ENCODE measurements at places on chromosomes 4 and X. TPM values are rescaled to one million over a fixed set of nuclear protein-coding genes. Genes with fewer than 3 reads are reported as not detected.

TMEM144 gene
- not detected for total RNA-seq

MSANTD1 gene
- 0.44 TPM for total RNA-seq

DCAF4L1 gene
- 0.25 TPM for total RNA-seq

BMPR1B gene
- not detected for total RNA-seq

PGAM4 gene
- 1.5 TPM for total RNA-seq

VCX2 gene
- total RNA-seq: not detected

SSX2 gene
- not detected for total RNA-seq

GAGE12F gene
- not detected for total RNA-seq

GPR119 gene
- total RNA-seq: not detected

GRPR gene
- total RNA-seq: 0.13 TPM

SPATA4 gene
- total RNA-seq: not detected

BGN gene
- not detected for total RNA-seq

FRMPD3 gene
- total RNA-seq: not detected

FRG2 gene
- total RNA-seq: 0.10 TPM

KIAA1210 gene
- total RNA-seq: not detected

EMCN gene
- total RNA-seq: not detected

NDUFA1 gene
- total RNA-seq: 104 TPM

CNKSR2 gene
- 5.0 TPM for total RNA-seq

STBD1 gene
- total RNA-seq: 0.21 TPM

GUCY1B1 gene
- total RNA-seq: 0.08 TPM

C4orf51 gene
- not detected for total RNA-seq

MTNR1A gene
- total RNA-seq: not detected

F9 gene
- not detected for total RNA-seq

NAP1L2 gene
- 1.6 TPM for total RNA-seq

LINC00632 gene
- not detected for total RNA-seq

CT45A10 gene
- not detected for total RNA-seq

PSAPL1 gene
- total RNA-seq: not detected

PROM1 gene
- 0.29 TPM for total RNA-seq

IL2 gene
- total RNA-seq: 150 TPM

MMRN1 gene
- not detected for total RNA-seq

FABP2 gene
- total RNA-seq: not detected

SSX1 gene
- total RNA-seq: not detected

AFAP1 gene
- 18.1 TPM for total RNA-seq

LEF1 gene
- total RNA-seq: 46.5 TPM

PF4V1 gene
- total RNA-seq: not detected

ODAPH gene
- total RNA-seq: not detected

TRIM75 gene
- total RNA-seq: not detected

CCDC110 gene
- total RNA-seq: not detected

TMEM271 gene
- not detected for total RNA-seq

ADAMTS3 gene
- not detected for total RNA-seq

SMR3B gene
- not detected for total RNA-seq

AGA gene
- total RNA-seq: 17.1 TPM

CFP gene
- total RNA-seq: 1.3 TPM

RBM10 gene
- 68.1 TPM for total RNA-seq

SOWAHD gene
- 0.36 TPM for total RNA-seq

SYNPO2 gene
- total RNA-seq: 0.15 TPM

TBC1D8B gene
- 0.99 TPM for total RNA-seq

VCX3A gene
- not detected for total RNA-seq

FSTL5 gene
- total RNA-seq: not detected

CSAG3 gene
- not detected for total RNA-seq

PNCK gene
- total RNA-seq: not detected

MAGT1 gene
- 44.5 TPM for total RNA-seq

PDCL2 gene
- total RNA-seq: not detected

VEGFC gene
- not detected for total RNA-seq

TLR7 gene
- not detected for total RNA-seq

L1CAM gene
- 0.31 TPM for total RNA-seq

TMEM47 gene
- not detected for total RNA-seq

Data from activated CD8-positive, alpha-beta memory T cell treated with anti-CD3 and anti-CD28 coated beads for 36 hours (primary cell).